RWPE2 (cell line): ENCODE measurements at places on chromosomes 3 and 15.

DNA sequence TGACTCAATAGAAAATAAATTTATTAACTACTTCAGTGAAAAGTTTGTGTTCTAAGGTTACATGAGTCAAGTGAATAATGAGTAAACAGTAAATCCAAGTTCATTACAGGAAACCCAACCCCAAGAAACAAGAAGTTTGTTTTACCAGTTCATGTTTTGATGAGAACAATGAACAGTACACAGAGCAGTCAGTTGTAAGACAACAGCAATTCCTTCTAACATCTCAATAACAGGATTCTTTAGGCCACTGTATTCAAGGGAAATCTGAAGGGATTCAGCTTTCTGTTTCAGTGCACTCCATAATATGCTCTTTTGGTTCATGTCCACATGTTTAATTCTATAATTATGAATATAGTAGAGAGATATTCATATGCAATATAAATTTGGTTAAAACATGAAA, 18.4 kb downstream of the ATR start:
- DNase-seq = no peak

DNA sequence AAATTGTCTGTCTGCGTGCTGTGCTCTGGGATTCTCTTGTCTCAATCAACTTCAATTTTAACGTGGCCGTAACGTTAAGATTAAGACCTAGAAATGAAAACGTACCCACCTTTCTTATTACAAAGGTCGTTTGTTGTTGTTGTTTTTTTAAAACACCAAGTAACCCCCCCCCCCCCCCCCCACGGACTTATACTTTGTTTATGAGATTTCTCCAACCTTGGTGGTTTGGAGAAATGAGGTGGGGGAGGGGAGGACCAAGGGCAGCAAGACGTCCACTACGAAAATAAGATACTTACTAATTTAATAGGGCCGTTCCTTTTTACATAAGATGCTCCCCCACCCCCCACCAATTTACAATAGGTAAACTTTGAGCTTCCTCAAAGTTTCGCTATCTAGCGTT, 244.4 kb upstream of the TOPAZ1 start:
- no peak for DNase-seq

DNA sequence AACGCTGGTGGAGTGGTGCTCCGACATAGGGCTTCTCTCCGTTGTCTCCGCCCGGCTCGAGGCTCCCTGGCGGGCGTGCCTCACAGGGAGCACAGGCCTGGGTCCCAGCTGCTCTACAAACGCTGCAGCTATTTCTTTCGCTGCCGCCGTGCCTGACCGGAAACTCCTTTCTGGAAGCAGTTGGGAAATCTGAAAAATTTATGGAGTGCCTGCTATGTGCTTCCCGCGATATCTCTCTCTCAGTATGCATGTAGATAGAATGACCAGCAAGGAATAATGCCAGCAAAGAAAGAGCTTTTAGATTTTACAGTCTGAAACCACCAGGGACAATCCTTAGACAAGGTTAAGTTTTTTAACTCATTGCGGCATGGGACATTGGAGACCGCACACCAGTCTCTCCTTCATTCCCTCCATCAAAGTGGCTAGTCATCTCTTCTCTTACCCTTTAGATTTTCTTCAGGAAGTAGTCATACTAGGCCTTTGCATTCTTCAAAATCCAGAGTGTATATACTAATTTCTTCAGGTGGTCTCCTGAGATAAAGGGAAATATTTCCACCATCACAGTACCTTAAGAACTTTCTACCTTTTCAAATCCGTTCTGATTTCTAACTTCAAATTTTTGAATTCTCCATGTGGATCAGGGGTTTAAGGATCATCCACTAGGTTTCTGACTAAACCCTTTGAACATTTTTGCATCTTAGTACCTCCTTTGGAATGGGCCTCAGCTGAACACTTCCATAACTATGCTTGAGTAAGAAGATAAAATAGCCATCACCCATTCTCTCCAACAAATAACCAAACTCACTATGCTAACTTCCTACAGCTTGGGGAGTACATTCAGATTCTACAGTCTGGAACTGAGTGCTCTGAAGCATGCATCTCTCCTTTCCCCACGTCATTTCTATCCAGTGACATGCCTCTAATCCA, 1.1 kb upstream of the NPHP3 start:
- DNase-seq = no peak

DNA sequence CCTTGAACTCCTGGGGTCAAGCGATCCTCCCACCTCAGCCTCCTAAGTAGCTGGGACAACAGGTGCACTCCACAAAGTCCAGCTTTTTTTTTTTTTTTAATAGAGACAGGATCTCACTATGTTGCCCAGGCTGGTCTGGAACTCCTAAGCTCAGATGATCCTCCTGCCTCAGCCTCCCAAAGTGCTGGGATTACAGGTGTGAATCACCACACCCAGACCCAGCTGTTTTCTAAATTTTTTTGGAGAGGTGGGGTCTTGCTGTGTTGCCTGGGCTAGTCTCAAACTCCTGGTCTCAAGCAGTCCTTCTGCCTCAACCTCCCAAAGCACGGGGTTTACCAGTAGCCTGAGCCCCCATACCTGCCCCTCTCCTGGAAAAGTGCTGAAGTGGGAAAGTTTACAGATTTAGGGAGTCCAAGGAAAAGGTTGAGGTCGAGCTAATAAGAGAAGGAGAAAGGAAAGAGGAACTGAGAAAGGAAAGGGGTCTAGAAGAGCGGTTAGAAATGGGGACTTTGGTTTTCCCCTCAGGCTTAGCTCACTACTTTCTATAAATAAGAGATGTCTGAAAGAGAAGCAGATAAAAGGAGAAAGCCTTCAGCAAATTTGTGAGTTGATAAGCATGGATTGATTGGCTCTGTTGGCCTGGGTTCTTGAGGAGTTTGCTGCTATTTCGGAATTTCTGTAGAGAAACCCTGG, 23.6 kb downstream of the UBE2E1 start:
- no peak for DNase-seq

DNA sequence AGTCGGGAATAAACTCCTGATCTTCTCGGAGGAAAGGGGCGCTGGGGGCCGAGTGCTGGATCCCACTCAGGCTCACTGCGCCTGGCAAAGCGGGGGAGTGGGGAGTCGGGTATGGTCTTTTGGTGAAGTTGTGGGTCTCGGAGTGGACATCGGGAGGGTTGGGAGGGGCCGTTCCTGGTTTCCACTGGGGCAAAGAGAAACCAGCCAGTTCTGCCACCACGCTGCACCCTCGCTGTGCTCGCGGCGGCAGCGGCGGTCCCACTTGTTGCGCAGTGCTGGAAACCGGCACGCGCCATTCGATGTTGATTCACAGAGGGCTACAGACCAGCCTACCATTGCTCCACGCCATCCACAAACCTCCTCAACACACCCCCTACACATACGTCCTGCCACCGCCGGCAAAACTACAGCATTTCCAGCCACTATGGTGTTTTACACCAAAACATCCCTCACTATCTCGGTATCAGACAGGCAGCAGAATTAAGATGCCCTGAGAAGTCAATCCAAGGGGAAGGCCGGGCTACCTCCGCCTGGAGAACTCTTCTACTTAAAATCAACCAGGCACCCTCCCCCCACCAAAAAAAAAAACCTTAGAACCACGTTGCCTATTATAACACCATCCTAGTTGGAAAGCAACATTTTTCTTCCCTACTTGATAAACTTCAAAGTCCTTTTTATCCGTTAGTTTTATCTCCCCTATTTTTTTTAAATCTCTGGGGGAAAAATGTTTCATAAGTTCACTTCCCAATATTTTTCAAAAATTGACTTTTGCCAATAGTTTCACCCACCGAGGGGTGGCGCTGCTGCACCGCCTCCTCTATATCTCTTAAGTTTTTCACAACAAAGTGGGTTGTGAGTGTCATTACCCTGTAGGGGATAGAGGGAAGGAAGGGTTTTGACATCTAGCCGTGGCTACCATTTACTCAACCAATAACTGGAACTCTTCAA, 3.6 kb downstream of the BCL6 start:
- peak; percentile 64 for DNase-seq

DNA sequence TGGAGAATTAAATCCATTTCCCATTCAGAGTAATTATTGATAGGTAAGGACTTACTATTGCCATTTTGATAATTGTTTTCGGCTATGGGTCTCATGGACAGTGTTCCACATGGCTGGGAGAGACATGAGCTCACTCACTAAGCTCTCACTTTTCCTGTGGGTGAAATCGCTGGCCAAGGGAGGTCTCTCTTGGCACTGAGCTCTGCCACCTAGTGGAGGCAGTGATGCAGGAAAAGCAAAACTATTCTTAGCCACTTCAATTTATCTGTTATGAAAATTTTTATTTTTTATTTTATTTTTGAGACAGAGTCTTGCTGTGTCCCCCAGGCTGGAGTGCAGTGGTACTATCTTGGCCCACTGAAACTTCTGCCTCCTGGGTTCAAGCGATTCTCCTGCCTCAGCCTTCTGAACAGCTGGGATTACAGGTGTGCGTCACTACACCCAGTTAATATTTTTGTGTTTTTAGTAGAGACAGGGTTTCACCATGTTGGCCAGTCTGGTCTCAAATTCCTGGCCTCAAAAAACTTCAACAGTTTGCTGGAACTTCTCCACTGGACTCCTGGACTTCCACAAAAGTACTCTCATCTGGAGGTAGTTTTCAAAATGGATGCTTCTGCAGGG, 4.7 kb upstream of the RNF13 start:
- DNase-seq = no peak

- no peak for DNase-seq
These were observed 30.8 kb downstream of the CCDC80 start for GRCh38 chr3:112610121-112610520.

- no peak for DNase-seq
These were observed 61.4 kb downstream of the FRMD4B start for GRCh38 chr3:69324362-69325025.

DNA sequence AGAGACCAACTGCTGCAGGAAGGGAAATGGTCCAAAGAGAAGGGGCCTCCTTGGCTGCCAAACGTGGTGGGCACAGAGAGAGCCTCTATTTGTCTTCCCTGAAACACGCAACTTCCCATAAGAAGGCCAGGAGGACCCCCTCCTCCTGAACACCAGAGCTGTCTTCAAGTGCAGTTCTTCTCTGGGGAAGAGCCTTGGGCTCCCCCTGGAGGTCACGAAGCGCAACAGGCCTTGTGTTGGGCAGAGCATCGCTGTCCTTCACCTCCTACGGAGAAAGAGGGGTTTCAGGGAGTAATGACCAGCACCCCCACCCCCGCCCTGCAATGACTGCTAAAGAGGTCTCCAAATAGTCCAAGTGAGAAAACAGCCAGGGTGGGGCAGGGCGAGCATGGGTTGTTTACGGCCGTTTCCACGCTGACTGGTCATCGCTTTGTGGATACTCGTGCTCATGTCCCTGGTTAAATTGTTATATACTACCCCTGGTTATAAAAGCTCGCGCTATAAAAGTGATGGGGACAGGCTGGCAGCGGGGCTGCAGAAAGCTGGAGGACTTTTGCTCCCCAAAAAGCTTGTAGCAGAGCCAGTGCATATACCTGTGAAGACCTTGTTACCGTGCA, 397.5 kb upstream of the ATP10A start:
- no peak for DNase-seq

DNA sequence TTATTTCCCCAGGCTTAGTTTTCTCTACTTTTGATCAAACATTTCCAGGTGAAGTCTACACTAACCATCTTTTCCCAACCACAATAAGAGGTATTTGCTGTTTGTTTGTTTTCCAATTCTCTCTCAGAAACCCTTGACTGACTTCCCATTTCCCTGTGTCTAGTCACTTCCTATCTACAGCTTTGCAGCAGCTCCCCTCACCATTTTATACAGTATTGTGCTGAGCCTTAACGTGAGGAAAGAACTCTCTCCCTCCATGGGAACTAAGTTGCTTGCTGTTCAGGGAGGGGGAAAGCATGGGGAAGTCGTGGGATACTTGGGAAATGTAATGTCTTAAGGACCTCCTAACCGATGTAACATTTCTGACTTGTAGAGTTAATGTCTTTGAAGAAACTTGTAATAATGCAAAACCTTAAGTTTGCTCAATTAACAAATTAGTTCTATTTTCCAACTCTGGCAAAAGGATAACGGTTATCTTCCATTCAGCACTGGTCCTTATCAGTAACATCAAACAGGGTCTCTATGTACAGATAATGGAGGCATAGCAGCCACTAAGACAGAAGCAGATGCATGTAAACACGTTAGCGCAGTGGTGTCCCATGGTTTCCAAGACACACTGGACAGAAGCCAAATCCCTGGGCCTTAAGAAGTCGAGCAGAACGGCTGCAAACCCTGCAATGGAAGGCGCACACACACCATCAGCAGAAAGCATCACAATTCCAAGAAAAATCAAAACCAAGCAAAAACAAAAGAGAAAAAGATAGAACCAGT, 39.7 kb downstream of the NPTN start:
- no peak for DNase-seq

GRCh38 chr15:61736790-61737189, 323.5 kb downstream of the VPS13C start:
- DNase-seq = no peak

GRCh38 chr3:187977659-187978058, 176.3 kb upstream of the LPP start:
- DNase-seq = no peak

- no peak for DNase-seq
These were observed 116.0 kb upstream of the GADL1 start for GRCh38 chr3:31010491-31010890.

GRCh38 chr3:167375478-167375877, 4.6 kb downstream of the ZBBX start:
- DNase-seq = no peak

DNA sequence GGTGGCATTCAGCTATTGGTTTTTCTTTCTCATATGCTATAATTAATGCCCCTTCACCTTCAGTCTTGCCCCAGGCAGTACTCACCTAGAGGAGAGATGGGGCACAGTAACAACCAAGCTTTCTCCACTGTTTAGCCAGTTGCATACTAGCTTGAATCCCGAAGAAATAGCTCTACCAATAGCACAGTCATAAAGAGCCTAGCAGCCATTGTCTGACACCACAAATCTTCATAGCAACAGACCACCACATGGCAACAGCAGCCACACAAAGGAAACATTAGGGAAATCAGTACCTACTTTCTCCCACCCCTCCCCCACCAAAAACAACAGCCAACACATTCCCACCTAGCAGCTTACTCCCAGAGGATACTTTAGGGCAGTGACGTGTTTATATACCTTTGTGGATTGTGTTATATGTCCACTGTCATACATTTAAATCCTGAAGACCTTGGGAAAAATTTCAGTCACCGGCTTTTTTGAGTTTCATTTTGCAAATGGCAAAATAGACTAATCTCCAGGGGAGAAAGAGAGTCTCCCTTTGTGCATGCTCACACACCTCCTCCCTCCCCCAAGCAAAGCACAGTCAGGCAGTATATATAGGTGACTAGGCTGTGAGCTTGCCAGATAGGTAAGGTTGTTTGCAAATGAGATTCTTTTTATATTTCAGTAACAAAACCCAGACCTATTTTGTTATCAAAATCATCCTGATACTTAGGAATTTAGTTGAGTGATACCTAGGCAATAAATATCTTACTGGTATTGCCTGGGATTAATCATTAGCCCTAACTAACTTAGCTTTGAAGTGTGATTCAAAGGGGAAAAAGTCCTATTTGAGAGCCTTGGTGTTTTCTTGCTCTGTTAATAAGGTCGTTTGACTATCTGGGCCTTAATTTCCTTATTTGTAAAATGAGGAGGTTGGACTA, 140.6 kb downstream of the RBPMS2 start:
- no peak for DNase-seq

DNA sequence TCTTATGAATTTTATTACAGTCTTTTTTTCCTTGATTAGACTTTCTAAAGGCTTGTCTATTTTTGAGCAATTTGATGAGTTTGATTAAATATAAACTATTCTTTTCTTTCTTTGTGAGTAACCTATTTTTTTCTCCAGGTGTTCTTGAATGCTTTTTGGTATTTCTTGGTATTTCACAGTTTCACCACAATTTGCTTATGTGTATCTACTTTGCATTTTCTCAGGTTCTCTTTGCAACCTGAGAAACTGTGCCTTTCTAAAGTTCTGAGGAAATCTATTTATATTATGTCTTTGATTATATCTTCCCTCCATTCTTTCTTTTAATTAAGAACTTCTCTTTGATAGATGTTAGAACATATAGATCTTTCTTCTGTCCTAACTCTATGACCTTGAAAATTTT, 117.1 kb upstream of the MLF1 start:
- no peak for DNase-seq
